ENCODE measurements at places on chromosomes 11 and 22.

DNA sequence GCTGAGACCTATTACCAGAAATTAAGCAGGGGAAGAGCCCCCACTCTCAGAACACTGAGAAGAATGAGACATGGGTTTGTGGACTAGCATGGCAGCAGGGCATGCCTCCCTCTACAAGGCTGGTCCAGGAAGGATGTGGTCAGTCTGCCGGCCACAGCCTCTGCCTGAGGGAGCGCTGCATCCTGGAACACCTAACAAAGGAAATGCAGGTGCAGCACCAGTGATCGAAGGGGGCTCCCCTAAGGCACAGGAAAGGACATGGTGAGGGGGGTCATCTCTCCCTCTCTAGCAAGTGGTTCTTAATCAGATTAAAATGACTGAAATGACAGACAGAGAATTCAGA lies 40.6 kb upstream of the ARL14EP start:
- H3K4me3 ChIP-seq, result no peak overlapping the region
- H3K36me3 ChIP-seq, result no peaks in the 10 kb centered on the region
- no peaks in the 10 kb centered on the region for H3K4me1 ChIP-seq
- no peak for DNase-seq
- no peak overlapping the region for H3K27ac ChIP-seq

- no peak overlapping the region for H3K4me3 ChIP-seq
- H3K4me1 ChIP-seq, result peaks cover 26% of the 10 kb centered on the region
- no peaks in the 10 kb centered on the region for H3K27me3 ChIP-seq
- H3K36me3 ChIP-seq, result no peaks in the 10 kb centered on the region
Observed at GRCh38 chr22:19176175-19176643, 2.3 kb downstream of the SLC25A1 start.

- peak overlapping the region; percentile 53 for H3K27ac ChIP-seq
- no peak overlapping the region for H3K4me3 ChIP-seq
Observed at GRCh38 chr11:82996966-82997606, 74.6 kb downstream of the RAB30 start.

- H3K36me3 ChIP-seq, result no peaks in the 10 kb centered on the region
- H3K27me3 ChIP-seq, result no peaks in the 10 kb centered on the region
- DNase-seq, result no peak
Observed at GRCh38 chr11:73085189-73085875, 56.8 kb downstream of the FCHSD2 start.

- no peak overlapping the region for H3K4me3 ChIP-seq
- peaks cover 33% of the 10 kb centered on the region for H3K4me1 ChIP-seq
- no peak overlapping the region for H3K27ac ChIP-seq
- no peak for DNase-seq
- no peaks in the 10 kb centered on the region for H3K27me3 ChIP-seq
Observed at GRCh38 chr11:66329165-66329673, 7.0 kb downstream of the RIN1 start.

DNA sequence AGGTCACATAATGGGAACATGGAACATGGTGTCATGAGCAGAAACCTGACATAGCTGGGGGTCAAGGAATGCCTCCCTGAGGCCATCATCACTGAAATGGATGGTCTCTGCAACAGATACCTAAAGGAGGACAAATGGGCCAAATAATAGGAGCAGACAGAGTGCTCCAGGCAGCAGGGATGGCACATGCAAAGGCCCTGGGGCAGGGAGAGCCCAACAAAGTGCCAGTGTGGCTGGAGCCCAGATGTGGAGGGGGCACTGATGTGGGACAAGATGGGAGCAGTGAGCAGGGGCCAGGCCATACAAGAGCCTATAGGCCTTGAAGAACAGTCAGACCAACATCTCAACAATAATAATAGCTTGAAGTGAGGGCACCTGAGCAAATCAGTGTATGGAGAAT lies 497.8 kb downstream of the MN1 start:
- no peaks in the 10 kb centered on the region for H3K4me1 ChIP-seq
- H3K36me3 ChIP-seq, result no peaks in the 10 kb centered on the region
- peaks cover 13% of the 10 kb centered on the region for H3K27me3 ChIP-seq
- no peak overlapping the region for H3K4me3 ChIP-seq
- no peak overlapping the region for H3K27ac ChIP-seq

GRCh38 chr11:86802601-86803051 lies 2.3 kb downstream of the PRSS23 start:
- H3K4me3 ChIP-seq, result no peak overlapping the region
- peaks cover 66% of the 10 kb centered on the region for H3K4me1 ChIP-seq
- H3K27me3 ChIP-seq, result no peaks in the 10 kb centered on the region
- H3K27ac ChIP-seq, result no peak overlapping the region
- no peaks in the 10 kb centered on the region for H3K36me3 ChIP-seq

DNA sequence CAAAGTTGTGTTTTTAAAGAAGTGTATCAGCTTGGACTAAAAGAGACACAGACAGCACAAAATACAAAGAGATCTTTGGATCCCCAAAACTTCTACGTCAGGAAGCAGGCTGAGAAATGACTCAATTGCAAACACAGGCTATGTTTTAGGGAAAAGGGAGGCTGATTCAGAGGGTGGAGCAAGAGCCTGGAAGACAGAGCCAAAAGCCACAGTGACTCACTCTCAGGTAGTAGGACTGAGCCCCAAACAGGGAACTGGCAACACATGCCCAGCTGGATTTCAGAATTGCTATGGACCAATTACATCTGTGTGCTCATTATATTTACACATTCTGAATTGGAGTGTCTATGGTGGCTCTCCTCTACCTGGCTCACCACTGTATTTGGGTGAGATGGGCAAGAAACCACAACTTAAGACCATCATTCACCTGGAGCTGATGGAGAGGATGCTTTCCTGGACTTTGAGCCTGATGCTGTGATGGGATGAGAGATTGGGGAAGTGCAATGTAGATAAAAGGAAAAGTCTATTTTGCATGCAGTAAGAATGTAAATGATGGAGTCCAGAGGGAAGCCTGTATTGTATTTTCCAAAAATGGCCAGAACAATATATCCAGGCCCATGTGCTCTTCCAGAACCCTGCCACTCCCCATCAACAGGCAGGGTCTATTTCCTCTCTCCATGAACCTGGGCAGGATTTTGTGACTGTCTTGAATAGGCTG lies 20.8 kb upstream of the LINC01488 start:
- H3K4me3 ChIP-seq, result no peak overlapping the region
- no peak for DNase-seq
- no peaks in the 10 kb centered on the region for H3K27me3 ChIP-seq
- H3K27ac ChIP-seq, result no peak overlapping the region
- no peaks in the 10 kb centered on the region for H3K36me3 ChIP-seq

DNA sequence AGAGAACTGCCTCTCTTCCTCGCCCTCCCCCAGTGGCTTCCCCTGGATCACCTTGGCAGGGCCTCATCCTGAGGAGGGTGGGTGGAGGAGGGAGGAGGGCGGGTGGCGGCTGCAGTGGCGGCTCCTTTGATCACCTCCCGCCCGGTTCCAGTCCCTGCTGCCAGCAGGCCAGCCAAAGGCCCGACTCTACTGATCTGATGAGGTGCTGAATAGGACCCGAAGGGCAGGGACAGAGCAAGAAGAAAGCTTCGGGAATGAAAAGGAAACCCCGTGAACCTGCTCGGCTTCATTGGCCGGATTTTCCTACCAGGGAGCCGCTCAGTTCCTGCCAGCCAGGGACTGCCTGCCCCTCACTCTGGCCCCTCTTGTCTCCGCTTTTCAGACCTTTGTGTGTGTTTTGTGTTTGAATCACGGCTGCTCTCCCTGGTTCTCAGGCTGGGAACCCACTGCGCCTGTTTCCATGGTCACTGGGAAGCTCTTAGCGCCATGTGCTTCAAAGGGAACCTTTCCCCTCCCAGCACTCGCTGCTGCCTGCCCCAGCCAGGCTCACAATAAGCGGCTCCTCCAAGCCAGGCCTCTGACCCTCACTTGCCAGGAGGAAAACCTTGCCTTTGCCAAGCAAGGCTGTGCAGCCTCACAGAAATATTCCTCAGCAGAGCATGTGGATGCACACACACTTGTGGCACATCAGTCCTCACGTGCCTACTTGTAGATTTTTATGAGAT lies 56.8 kb downstream of the C22orf31 start:
- no peaks in the 10 kb centered on the region for H3K36me3 ChIP-seq
- no peaks in the 10 kb centered on the region for H3K27me3 ChIP-seq
- H3K27ac ChIP-seq, result peak overlapping the region; percentile 69
- no peak overlapping the region for H3K4me3 ChIP-seq
- no peak for DNase-seq
- H3K4me1 ChIP-seq, result peaks cover 36% of the 10 kb centered on the region

Measured in tibial nerve (tissue), 4 donors.